ENCODE measurements at places on chromosomes 7 and 10. TPM values are rescaled to one million over a fixed set of nuclear protein-coding genes. Genes with fewer than 3 reads are reported as not detected.

GRCh38 chr7:149879271-149879743 is 5.5 kb downstream of the ATP6V0E2 start:
- no peak for DNase-seq

DNA sequence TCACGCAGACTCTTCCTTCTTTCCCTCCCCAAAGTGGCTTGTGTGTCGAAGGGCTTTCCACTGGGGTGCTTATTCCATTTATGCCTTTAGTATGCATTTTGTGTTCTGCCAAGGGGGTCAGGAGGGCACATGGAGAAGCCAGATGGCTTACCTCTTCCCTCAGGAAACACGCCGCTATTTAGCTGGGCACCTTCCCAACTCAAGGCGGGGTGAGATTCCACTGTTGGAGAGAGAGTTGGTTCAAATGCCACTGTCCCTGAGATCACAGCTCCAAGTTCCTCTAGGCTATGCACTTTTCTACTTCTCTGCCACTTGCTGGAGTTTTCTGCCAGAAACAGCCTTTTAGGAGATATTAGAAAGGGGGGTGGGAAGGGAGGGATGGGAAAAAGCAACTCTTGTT is 1091.8 kb downstream of the LRMDA start:
- no peak for DNase-seq

- no peak for DNase-seq
Measured at GRCh38 chr10:123507298-123507697, 158.9 kb upstream of the GPR26 start.

DNA sequence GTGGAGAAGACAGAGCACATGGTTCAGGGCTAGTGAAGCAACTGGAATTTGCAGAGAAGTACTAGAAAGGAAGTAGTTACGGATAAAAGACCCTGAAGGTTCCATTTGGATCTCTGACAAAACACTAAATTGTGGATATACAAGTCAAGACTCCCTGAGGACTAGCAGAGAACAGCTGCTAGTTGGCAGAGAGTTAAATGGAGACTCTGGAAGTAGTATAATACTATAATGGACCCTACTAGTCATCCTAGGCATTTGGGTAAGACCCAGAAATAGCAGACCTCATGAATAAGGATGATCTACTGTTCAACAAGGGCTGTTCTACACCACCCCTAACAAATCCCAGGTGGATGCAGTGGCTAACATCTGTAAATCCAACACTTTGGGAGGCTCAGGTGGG is 19.1 kb downstream of the MCMBP start:
- no peak for DNase-seq

DNA sequence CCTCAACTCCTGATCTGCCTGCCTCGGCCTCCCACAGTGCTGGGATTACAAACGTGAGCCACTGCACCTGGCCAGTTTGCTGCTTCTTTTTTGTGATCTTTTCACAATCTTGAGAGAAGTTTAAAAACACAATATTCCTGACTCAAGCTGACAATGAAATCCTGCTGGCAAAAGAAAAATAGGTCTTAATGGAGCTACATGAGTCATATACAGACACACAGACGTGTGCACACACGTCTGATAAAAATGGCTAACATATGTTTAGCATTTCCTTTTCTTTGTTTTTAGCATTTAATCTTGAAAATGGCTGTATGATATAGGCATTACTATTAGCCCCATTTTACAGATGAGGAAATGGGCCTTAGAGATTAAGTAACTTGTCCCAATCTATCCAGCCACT is 29.4 kb upstream of the RAB18 start:
- DNase-seq, result no peak

GRCh38 chr7:159027056-159027788 is 117.4 kb downstream of the VIPR2 start:
- no peak for DNase-seq

DNA sequence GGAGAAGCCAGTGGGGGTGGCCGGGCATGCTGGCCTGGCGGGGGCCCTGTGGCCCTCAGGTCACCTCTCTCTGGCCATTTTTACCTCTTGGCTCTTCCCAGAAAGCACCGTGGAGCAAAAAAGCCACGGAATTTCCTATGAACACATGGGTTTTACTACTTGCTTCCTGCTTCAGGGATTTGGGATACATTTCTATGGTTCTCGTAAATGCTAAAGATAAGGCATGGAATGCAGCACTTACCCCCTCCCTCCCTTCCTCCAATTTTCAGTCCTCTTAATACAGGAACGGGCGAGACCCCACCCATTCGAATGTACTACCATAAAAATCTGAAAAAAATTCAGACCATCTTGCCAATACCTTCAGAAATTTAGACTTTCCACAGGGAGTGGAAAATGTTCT is 279.7 kb downstream of the ARHGAP12 start:
- DNase-seq, result no peak

DNA sequence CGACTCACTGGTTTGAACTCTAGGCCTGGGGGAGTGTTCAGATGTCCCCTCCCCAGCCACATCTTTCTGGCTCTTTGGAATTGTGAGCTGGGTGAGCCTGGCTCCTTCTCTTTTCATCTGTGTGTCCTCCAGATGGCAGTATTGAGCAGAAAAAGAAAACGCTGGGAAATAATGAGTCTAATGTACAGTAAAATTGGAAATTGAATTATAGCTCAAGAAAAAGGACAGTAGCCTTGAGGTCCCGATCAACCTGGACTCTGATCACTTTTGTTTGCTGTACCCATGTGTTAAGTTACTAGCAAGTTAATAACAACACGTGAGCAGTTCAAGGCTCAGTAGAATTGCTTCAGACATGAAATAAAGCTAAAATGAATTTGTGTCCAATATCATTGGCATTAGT is 77.9 kb downstream of the SNX10 start:
- DNase-seq, result no peak

Gene PRLHR
- polyA plus RNA-seq, result not detected

Gene HPS1
- polyA plus RNA-seq, result 39.4 TPM

Gene C10orf53
- polyA plus RNA-seq, result not detected

Gene BAMBI
- 52.7 TPM for polyA plus RNA-seq

Gene HTR5A
- polyA plus RNA-seq, result not detected

Gene TSPAN13
- polyA plus RNA-seq, result 40.1 TPM

Gene HOXA10
- polyA plus RNA-seq, result not detected

Gene HEPACAM2
- not detected for polyA plus RNA-seq

Measured in heart right ventricle (tissue), 16 donors.